Stimulated activated CD8-positive, alpha-beta memory T cell treated with anti-CD3 and anti-CD28 coated beads, Interleukin-2, amount 100 ng/mL, for 1 hour (primary cell): ENCODE measurements at places on chromosomes 11 and 22.

- DNase-seq = no peak
These were observed 100.3 kb downstream of the SNX19 start for GRCh38 chr11:130815956-130816355.

DNA sequence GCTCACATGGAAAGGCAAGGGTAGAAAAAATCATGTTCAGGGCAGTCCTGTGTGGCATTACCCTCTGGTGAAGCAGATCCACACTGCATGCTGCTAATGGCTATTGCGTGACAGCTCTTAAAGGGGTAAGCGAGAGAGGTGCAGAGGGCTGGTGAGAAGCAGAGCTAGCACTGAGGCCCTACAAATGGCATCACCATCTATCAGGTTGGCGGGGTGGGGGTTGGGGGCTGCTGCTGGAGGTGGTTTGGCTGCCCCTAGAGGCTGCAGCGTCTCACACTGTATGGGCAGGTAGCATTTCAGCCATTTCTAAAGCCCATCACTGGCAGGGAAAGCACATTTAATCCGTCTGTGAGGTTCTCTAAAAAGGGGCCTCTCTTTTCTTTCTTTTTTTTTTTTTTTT, 16.9 kb upstream of the TMA7B start:
- no peak for DNase-seq

DNA sequence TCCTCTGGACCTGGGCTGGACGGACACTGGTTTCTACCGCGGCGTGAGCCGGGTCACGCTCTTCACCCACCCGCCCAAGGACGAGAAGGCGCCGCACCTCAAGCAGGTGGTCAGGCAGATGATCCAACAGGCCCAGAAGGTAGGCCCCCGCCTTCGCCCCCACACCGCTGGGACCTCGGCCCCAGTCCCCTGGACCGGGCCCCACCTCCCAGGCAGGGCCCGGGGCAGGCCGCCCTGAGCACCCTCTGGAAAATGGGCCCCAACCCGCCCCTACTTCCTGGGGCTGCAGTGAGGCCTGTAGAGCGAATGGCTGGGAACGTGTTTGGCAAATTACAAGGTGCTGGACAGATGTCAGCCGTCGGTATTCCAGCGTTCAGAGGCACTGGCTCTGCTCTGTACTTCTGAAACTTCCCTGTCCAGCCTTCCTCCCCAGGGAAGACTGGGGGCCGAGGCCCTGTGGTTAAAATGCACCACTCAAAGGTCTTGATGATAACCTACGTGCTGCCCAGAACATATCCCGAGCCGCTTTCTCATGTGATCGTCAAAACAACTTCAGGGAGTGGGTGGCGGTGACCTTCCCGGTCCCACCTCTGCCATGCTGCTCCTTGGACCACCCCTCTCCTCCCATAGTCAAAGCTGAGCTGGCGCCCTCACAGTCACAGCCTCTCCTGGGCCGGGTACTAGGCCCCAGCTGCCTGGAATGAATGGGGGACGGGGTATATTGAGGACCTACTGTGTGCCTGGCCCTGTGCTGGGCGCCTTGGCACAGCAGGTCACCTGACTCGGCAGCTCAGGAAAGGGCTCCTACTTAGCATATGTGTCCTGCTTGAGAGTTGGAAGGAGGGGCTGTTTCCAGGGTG, 869 bp downstream of the FAM83F start:
- no peak for DNase-seq

DNA sequence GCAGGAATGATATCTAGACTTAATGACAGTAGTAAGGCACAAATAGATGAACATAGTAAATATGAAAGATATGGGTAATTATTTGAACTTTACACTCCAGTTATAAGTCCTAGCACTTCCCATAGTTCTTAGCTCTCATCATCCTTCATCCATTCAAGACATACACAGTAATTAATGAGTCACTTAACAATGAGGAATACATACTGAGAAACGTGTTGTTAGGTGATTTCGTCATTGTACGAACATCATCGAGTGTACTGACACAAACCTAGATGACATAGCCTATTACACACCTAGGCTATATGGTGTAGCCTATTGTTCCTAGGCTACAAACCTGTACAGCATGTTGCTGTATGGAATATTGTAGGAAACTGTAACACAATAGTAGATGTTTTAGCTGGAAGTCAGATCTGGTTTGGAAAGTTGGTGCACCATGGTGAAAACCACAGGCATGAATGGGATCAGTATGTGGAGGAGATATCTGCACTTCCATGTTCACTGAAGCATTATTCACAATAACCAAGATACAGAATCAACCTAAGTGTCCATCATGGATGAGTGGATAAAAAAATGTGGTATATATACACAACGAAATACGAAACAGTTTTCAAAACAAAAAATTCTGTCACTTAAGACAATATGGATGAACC, 229.9 kb upstream of the PITPNB start:
- DNase-seq = no peak

DNA sequence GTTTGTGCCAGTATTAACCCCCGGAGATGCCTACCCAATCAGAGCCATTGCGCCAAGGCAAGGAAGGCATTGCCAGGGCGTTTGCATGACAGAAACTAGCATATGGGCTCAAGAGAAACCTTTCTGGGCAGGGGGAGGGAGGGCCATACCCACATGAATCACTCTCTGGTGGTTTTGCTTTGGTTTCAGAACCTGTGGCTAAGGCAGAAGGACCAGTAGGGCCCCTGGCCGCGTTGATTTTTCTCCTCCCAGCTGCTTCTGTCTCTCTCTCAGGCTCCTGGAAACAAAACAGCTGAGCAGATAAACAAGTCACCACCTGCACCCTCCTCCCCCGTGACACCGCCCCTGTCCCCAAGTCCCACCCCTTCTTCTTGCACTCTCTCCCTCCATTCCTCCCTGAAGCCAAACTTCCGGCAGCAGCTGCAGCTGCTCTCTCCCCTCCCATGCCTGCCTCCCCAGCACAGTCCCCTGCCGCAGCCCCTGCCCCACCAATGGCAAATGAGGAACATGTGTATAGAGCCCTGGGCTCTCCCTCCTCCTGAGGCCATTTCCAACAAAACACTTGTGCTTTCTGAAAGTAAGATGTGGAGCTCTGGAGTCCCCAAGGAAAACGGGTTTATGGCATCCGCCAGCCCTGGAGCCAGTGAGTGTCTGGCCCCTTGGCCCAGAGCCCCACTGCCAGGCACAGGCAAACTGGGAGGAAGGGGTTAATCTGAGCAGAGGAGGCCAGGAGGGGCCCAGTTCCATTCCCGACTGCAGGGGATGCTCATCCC, 39.0 kb upstream of the ADA2 start:
- no peak for DNase-seq

GRCh38 chr22:26665813-26666231, 8.4 kb downstream of the MIAT start:
- no peak for DNase-seq

DNA sequence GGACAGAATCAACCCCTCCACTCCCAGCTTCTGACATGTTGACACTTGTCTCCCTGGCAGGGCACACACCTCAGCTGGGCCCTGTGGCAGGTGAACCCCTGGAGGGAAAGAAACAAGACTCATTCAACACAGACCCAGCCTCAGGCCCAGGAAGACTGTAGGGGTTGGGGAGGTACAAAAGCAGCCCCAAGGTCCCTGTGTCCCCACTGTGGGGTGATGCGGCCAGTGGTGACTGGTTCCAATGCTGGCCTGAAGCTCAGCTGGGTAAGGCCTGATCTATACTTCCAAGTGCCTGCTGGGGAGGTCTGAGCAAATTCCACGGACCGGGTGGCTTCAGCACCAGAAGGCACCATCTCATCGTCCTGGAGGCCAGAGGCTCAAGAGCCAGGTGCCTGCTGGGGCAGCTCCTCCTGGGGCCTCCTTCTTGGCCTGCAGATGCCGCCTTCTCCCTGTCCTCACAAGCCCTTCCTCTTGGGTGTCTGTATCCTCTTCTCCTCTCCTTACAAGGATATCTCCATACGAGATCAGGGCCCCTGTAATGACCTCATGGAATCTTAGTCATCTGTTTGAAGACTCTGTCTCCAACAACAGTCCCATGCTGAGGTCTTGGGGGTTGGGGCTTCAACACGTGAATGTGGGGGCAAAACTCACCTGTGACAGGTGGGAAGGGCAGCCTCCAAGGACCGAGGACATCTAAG, 1492.1 kb downstream of the BRD1 start:
- DNase-seq = no peak

DNA sequence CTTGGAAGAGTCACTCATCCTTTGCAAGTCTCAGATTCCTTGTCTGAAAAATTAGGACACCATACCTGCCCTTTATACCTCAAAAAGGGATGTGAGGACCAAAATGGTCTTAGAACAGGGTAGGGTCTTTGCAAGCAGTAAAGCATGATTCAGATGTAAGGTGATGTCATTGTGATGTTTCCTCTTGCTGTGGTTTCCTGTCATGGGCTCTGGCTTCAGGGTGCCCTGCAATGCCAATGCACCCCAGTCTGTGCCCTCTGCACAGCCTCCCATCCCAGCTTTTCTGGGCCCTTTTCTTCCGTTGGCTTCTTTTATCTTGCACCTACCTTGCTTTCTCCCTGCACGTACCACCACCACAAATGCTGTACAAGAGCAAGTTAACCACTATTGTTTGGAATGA, 87.8 kb upstream of the NNMT start:
- DNase-seq = no peak

DNA sequence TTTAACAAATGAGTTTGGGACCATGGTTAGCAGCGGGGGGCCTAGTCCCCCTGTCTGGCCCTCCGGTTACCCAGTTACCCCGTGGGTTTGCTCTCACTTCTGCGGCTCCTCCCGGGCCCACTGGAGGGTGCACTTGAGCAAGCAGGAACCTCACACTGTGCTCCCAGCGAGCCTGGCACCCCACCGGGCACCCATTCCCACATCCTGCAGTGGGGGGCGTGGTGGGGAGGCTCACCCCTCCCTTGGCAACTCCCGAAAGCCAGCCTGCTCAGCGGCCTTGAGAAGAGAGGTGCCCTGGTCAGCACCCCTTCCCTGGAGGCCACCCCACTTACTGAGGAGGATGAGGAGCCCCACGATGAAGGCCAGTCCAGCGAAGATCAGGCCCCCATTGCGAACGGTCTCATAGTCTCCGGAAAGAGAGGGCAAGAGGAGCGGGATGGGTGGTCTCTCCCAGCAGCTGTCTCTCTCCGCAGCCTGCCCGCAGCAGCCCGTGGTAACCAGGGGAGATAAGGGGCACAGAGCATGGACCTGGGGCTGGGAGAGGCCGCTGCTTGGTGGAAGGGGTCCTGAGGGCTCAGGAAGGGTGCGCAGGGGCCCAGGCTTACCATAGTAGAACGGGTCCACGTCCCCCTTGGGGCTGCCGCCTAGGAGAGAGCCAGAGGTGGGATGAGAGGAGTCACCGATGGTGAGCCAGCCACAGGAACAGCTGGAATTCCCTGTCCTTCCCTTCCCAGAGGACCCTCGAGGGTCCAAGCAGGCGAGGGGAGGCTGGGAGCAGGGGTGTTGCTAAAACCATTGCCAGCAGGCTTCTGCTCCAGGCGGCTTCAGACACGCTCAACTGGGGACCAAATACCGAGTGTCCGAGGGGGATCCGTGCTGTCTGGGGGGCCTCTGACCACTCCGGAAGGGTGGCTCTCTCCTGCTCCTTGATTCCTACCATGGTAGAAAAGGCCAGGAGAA, 2.2 kb downstream of the FXYD2 start:
- no peak for DNase-seq

DNA sequence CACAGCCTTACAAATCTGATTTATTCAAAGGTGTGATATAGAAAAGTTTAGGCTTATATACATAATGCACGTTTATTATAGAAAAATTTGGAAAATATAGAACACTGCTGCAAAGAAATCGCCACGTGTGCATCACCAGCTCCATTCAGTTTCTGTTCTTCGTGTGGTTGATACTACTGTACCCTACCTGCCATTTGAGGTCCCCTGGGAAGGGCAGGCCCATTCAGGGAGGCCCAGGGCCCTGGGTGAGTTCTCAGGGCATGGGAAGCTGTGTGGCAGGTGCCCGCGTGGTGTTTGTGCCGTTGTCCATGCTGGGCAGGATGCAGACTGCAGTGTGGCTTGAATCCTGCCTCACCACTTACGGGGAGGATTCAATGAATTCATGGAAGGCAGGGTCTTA, 60.8 kb downstream of the TBC1D22A start:
- DNase-seq = no peak
